ENCODE measurements at places on chromosomes 12 and 14.

DNA sequence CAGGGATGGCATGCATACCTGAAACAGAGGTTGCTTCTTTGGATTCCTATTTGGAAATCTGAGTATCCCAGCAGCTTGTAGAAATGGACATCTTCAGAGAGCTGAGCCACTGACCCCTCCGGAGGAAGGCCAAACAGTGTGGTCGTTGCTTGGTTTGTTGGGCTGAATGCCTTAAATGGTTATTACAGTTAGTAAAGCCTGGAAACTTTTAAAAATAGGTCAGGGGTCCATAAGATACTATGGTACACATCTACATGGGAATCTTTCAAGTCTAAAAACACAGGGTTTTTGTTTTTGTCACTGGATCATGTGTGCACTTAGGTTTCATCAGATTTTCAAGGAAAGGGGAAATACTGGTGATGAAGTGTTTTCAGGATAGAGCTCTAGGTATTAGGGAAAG is 7.7 kb downstream of the DYRK2 start:
- DNase-seq, result no peak

- DNase-seq, result no peak
Measured at GRCh38 chr14:105173901-105174894, 5.6 kb upstream of the JAG2 start.

DNA sequence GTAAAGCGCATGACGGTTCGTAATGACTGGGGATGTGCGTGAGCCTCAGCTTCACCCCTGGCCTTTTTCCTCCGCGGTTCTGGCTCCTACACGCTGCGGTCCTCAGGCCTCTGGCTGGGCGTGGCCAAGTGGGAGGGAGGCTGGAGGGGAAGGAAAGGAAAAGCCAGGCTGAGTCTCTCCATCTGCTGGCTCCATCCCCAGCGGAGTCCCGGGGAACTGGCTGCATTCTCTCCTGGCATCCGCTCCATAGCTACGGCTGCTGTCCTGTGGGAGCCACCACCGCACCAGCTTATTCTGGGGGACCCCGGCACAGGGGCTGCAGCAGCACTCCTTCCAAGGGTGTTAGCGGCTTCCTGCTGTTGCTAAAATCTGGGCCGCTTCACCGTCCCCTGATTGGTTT is 68.2 kb upstream of the SLC24A4 start:
- no peak for DNase-seq

GRCh38 chr12:108321688-108322087 is 17.4 kb downstream of the CMKLR1 start:
- no peak for DNase-seq

DNA sequence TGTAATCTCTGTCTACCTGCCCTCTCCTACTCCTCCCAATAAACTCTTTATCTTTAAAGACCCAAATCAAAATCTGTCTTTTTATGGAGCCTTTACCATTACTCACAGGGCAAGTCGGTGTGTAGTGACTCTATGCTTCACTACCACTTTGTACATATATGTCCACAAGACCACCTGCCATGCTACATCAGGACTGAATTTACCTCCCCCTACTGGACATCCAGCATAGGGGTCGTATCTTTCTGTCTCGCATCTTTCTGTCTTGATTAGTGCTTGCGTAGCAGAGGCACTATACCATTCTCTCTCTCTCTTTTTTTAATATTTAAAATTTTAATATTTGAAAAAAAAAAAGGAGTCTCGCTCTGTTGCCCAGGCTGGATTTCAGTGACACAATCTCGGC is 587.5 kb downstream of the SOX5 start:
- no peak for DNase-seq

- DNase-seq, result peak; percentile 37
Measured at GRCh38 chr12:3752096-3752709, 706 bp downstream of the CRACR2A start.

DNA sequence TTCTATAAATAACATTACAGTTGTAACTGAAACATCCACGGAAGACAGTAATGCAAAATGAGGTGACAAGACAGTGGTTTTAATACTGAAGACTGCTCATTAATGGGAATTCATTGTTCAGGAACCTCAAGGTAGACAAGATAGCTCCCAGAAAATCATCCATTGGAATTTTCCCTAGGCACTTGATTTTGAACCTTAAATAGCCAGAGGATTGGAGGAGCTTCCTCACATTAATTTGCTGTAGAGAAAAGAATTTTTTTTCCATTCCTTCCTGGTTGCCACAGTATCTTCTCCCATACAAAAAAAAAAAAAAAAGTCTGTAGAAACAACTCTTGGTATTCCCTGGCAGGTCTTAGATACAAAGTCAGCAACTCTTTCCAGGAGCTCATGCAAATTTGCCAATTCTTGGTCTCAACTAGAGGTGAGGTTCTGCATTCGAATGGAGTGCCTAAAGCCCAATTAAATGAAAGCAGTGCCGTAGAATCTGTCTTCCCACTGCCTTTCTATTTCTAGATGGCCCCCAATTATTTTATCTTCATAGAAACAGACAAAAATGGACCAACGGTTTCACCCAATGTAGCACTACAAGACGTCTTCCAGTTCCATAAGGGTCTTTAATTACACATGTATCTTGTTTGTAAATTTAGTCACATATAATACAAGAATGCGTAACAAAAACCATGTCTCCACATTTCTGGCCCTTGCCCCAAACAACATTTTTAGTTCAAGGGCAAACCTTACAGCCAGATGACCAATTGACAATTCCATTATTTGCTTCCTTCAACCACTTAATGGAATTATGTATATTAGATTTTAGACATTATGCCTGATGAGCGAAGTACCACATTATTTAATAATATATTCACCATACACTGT is 13.5 kb downstream of the SLC38A2 start:
- no peak for DNase-seq

GRCh38 chr14:100446572-100446971 is 123.4 kb downstream of the SLC25A47 start:
- DNase-seq, result no peak

DNA sequence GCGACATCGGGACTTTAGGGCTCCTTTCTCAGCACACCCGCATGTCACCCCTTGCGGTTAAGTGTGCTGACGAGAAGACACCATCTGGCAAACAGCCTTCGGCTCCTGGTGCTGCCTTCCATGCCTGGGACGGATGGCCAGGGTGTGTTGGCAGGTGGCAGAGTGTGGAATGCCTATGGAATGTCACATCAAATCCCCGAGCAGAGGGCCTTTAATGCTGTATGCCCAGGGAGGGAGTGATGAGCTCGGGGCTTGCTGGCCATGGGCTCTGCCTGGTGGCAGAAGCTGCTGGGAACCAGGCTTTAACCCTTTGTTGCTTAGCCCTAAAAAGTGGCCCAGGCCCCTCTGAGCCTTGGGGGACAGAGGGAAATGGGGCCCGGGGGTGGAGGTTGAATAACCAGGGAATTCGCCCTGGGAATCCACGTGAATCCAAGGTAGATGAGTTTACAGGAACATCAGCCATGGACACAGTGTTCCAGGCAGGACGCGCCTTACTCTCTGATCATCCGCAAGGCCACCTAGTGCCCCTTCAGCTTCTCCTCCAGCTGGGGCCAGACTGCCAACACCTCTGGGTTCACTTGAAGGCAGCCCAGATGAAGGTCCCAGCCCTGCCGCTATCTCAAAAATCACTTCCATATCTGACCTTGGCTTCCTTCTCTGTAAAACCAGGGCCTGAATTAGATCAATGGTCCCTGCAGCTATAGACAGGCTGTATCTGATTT is 17.4 kb downstream of the FAM181A start:
- DNase-seq, result no peak

DNA sequence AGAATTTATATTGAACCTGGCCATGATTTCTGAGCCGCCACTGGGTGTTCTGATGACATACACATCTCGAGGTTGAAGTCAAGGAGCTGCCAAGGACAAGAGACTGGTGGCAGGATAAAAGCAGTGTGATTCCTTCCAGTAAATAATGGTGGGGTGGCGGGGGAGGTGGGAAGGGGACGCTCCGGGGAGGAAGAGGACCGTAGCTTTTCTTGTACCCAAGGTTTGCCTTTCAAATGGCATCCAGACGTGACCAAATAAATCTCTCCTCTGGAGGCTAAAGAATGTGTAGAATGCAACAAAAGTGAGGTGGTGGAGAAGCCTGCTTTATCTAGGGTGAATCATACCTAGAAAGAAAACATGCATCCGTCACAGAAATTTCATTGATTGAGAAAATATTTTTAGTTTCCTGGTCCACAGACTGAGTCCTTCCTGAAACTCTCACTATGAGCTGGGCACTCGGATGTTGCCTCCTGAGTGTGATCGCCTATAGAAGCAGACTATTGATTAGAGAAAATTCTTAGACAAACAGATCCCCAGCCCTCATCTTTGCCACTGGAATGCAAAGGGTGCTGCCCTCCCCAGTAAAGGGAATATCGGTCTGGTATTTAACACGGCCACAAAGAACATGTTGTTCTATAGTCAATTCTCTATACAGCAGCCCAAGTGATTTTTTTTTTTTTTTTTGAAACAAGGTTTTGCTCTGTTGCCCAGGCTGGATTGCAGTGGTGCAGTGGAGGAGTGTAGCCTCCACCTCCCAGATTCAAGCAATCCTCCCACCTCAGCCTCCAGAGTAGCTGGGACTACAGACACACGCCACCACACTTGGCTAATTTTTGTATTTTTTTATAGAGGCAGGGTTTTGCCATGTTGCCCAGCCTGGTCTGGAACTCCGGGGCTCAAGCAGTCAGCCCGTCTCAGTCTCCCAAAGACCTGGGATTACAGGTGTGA is 112.1 kb downstream of the DPF3 start:
- no peak for DNase-seq

- DNase-seq, result no peak
Measured at GRCh38 chr14:75577090-75577489, 1.3 kb upstream of the FLVCR2 start.

DNA sequence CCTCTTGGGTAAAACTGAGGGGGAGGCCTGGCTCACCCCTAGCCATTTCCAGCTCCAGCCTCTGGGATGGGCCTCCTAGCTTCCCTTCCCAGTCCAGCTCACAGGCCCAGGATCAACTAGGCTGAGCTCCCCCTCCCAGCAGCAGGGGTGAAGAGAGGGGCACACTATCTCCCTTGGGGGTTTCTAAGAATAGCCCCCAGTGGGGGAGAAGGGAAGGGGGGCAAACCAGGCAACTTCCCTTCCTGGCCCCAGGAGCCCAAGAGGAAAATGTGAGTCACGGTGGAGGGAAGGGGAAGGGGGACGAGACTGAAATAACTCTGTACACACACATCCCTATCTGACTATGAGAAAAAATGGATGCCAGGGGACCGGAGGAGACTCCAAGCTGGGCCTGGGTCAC is 9.0 kb downstream of the ADCY6 start:
- no peak for DNase-seq

DNA sequence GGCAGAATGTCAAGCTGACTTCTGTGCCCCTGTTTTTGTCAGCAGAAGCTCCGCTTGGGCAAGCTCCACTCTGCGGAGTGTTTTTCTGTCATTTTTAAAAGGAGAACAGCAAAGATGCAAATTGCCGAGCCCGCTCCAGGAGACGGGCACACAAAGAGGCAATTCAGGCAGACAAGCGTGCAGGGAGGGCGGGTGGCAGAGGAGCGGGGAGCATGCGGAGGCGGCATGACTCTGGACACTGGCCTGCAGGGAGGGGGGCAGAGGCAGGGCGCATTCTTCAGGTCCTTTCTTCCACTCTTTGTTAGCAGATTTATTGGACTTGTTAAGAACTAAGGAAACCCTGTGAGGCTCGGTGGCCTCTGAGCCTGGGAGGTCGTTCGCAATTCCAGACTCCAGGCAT is 187.3 kb upstream of the RMST start:
- DNase-seq, result no peak

DNA sequence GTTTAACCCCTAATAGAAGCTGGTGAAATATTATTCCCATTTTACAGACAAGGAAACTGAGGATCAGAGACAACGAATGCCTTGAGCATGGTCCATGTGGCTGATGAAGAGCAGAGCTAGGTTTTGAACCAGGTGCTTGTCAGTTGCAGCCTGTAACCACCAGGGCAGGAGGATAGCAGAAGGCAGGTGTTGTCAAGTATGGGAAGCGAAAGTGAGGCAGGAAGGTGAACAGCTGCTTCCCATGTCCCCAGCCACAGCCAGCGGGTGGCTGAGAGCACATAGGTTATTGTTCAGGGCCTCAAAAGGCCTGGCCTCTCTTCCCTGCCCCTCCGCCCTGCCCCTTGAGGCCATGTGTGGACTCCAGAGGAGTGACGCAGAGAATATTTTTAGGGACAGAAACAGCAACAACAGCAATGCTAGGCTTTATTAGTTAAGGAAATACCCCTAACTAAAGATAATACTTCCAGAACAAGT is 39.6 kb downstream of the IQSEC3 start:
- no peak for DNase-seq

DNA sequence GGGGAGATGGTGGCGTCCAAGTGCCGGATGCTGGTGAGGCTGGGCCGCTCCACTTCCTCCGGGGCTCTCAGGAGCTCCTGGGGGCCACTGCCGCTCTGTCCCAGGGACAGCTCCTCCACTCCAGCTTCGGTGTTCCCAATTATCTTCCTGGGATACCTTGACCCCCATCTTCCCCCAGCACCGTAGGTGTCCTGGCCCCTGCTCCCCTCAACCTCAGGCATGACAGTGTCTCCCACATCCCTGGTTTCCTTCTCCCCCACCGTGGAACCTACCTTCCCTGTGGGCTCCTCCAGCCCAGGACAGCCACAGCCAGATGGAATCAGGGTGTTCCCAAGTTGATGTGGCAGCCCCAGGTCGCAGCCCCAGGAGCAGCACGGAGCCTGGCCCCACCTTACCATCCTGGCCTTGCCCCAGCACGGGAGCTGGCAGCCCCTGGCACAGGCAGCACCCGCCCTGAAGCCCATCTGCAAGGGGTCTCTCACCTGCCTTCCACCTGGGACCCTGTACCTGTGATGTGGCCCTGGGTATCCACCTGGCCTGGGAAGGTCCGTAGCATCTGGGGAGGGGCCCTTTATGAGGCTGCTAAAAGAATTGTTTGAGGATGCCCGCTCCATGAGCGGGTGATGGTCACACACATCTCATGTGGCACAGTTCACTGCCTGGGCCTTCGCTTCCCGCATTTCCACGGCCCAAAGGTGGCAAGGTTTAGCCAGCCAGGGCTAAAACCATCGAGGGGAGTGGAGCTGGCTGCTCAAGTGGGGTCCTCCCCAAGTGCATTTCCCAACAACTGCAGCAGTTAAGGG is 4.1 kb downstream of the TMEM121 start:
- no peak for DNase-seq

GRCh38 chr14:92751819-92752218 is 3.4 kb upstream of the LGMN start:
- DNase-seq, result no peak

- DNase-seq, result no peak
Measured at GRCh38 chr12:56840922-56841321, 77.8 kb downstream of the HSD17B6 start.

GRCh38 chr12:18899678-18900317 is 161.9 kb downstream of the CAPZA3 start:
- DNase-seq, result no peak

GRCh38 chr12:7853557-7853956 is 19.2 kb downstream of the SLC2A14 start:
- no peak for DNase-seq
